ENCODE measurements at places on chromosomes 5 and 9. TPM values are rescaled to one million over a fixed set of nuclear protein-coding genes. Genes with fewer than 3 reads are reported as not detected.

- no peak for DNase-seq
These were observed 11.7 kb downstream of the MLLT3 start for GRCh38 chr9:20610591-20610990.

GRCh38 chr5:158534203-158534602 lies 565.5 kb downstream of the EBF1 start:
- no peak for DNase-seq

DNA sequence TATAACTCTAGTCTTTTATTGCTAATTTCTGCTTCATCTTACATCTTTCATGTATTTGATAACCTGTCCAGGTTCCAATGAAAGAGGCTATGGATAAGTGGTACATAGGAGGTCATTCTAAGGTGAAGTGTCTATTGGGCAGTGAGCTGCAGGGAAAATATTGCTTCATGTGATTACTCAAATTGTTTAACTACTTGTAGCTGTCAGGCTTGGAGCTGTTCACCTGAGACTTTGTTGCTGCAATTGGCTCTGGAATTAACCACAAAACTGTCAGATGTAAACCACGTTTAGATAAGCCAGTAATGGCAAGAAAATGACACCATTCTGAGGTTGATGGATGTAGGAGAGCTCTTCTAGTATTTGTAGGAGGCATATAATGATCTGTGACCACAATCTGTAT lies 26.0 kb downstream of the ADAMTSL1 start:
- DNase-seq = peak; percentile 80

GRCh38 chr9:116134975-116135374 lies 18.6 kb upstream of the PAPPA start:
- DNase-seq = no peak

- DNase-seq = peak; percentile 79
These were observed 64.7 kb downstream of the CSF2 start for GRCh38 chr5:132138260-132138659.

Gene PDZD2
- 0.71 TPM for total RNA-seq

DNA sequence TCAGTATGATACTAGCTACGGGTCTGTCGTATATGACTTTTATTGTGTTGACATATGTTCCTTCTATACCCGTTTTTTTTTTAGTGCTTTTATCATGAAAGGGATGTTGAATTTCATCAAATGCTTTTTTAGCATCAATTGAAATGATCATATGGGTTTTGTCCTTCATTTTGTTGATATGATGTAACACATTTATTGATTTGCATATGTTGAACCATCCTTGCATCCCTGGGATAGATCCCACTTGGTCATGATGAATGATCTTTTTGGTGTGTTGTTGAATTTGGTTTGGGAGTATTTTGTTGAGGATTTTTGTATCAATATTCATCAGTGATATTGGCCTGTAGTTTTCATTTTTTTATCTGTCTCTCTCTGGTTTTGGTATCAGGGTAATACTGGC lies 50.9 kb downstream of the OSMR start:
- DNase-seq = no peak

DNA sequence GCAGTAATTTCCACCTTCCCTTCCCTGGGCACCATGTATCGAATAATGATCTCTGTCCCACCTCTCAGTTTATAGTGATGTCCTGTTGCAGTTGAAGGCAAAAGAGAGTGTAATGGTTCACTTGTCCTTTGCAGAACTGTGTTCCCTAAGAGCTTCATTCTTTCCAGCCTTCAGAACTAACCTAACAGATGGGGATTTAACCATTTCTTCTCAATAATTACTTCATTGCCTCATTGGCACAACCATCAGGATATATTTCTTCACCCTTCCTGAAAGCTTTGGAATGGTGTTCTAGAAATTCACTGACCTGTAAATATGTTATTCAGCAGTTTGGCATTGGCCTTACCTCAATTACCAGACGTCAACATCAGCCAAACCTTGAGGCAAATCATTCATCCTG lies 83.9 kb upstream of the PRRC1 start:
- DNase-seq = no peak

DNA sequence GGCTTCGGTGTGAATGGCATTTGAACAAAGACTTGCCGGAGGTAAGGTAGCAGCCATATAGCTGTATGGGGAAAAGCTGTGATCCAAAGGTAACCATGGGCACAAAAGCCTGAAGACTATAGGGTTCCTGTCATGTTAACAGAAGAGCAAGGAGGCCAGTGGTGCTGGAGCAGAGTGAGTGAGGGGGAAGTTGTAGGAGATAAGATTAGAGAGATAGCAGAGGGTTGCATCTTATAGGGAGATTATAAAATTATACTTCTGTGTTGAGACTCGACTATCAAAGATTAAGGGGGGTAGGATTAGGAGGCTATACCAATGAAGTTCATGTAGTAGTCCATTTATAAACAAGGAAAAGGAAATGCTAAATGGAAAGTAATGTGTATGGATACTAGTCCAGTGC lies 3.3 kb downstream of the NCBP1 start:
- no peak for DNase-seq

DNA sequence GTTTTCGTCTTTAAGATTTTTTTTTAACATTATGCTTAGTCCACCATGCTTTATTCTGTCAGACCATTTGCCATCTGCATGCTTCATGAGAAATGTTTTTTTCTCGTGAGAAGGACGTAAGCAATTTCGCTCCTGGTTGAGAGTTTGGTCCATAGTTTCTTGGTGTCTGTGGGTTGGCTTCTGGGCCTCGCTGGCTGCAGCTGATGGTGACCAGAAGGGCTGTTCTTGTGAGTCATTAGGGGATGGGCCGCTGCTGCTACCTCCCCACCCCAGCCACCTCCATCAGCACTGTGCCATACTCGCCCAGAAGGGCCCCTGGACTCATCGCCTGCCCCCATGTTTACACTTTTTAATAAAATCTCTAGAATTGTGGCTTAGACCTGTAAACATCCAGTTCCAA lies 11.4 kb downstream of the SYK start:
- DNase-seq = no peak

- DNase-seq = peak; percentile 55
These were observed 59.4 kb downstream of the MINAR2 start for GRCh38 chr5:129807162-129807814.

DNA sequence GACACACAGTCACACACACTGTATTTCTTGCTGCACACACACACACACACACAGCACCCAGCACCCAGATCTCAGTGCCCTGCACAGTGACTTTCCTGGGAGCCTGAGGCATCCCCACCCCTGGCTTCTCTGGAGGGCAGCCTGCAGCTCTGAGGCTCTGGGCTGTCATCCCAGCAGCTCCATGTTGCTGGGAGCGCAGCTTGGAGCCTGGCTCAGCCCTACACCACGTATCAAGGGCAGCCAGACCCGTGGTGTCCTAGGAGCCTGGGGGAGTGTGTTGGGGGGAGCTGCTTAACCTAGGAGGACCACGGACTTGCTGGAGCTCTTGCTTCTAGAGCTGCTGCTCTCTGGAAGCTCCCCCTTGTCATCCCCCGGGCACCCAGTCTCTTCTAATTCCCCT lies 5.2 kb downstream of the IER5L start:
- no peak for DNase-seq

DNA sequence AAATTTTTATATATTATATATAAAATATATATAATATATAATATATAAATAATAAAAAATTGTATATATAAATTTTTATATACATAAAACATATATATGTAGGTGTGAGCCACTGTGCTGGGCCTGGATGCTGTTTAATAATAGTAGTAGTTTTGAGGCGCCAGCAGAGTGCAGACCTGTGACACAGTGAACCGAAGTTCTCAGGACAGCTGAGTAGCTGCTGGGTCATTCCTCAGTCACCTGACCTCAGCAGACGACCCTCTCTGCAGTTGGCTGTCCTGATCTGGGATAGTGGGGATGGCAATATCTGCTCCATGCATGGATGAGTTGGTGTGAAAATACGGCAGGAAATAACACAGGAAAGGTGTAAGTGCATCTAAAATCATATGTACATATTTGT lies 3.3 kb upstream of the SNX18 start:
- DNase-seq = no peak

- no peak for DNase-seq
These were observed 895.9 kb upstream of the CDH10 start for GRCh38 chr5:25540628-25541027.

DNA sequence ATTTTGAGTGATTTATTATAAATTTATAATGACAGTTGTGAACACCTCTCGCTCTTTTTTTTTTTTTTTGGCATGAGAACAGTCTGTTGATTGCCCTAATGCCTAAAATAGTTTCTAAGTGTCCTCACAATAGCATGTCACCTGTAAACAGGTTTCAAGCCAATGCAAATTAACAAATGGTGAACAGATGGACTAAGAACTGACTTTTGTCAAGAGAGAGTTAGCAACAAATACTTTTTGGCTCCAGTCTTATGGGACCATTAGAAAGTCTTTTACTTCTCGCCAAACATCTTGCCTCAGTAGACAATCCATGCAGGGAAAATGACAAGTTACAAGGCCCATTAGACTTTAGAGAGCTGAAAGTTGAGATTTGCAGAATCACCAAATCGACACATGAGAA lies 67.8 kb downstream of the MED27 start:
- no peak for DNase-seq

- no peak for DNase-seq
These were observed 4.7 kb downstream of the APC start for GRCh38 chr5:112742424-112742823.

GRCh38 chr5:117161718-117162335 lies 587.2 kb upstream of the SEMA6A start:
- no peak for DNase-seq

GRCh38 chr5:1010181-1010510 lies 1.5 kb downstream of the NKD2 start:
- no peak for DNase-seq

- DNase-seq = no peak
These were observed 179.4 kb downstream of the SEMA6A start for GRCh38 chr5:116395226-116395625.

Gene PCDHA9
- total RNA-seq = 0.83 TPM

DNA sequence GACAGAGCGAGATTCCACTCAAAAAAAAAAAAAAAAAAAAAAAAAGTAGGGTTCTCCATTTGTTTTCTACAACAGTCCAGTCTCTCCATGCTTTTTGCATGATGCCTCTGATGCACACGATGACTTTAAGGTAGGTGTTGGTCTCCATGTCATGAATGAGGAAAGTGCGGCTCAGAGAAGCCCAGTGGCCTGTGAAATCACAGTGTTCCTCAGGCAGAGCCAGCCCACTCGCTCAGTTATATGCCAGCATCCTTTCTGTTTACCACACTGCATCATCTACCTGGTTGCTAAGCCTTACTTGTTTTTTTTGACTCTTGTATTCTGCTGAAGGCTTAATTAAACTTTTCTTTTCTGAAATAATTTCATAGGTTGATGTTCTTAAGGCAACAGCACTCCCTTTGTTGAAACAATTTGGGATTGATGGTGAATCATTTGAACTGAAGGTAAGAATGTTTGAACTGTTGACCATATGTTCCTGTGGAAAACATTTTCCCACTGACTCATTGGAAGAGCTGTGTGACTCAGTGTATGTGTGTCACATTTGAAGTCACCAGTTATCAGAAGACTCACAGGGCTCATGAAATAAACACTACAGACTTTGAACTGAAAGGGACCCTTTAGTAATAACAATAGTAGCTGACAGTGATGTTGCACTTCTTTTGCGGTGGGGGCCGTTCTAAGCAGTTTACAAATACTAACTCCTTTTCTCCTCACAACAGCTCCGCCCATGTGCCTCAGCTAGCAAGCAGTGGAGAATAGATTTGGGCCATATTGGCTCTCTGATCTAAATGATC lies 40.2 kb downstream of the RCL1 start:
- peak; percentile 99 for DNase-seq

GRCh38 chr9:118652912-118653311 lies 716.3 kb downstream of the BRINP1 start:
- DNase-seq = peak; percentile 57

DNA sequence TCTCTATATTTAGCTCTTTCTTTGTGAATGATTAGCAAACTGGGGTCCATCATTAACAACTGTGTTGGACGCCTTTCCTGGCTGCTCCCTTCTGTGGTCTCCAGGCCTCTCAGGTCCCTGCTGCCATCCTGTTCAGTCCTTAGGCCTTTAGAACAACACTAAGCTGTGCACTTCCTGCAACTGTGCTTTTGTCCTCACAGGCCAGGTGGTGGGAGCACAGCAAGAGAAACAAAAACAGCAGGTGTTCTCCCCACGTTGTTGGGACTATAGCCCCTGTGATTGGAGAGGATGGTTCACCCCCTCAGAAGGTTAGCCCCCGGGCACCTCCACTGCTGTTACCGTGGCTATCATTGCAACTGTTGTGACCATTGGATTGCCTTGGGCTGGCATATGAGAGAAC lies 41.7 kb upstream of the CLINT1 start:
- no peak for DNase-seq

DNA sequence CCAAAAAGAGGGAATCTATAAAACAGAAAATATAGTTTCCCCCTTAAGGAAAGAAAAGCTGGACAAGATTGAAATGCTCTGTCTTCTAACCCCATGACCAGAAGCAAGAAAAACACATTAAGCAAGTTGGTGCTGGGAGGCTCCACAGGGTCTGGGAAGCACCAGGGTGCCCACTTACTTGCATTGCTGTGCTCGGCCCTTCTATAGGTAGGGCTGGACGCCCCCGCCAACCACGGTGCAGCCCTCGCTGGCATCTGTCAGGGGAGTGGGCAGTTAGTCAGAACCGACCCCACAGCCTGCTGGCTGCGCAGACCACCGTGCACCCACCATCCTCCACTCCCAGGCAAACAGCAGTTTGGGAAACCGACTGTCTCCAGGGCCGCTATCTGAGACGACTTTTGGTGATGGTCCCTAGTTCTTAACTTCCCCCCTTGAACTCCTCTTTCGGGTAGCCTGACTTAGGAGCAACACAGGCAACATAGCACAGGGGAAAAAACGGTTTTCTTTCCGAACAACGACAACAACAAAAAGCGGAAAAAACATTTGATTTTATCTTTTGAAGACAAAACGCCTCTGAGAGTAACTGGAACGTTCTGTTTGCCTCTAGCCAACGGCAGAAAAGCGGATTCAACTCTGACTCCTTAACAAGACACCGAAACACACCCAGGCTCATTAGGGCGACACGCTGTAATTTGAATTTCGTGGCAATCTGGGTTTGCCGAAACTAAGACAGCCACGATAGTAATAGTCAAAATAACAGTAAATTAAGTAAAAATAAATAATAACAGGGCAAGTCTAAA lies 3.9 kb downstream of the IRX2 start:
- peak; percentile 56 for DNase-seq

GRCh38 chr9:112218908-112219307 lies 43.8 kb upstream of the SUSD1 start:
- no peak for DNase-seq

Gene FOXD1
- total RNA-seq = 1.2 TPM

Gene RNF145
- 63.2 TPM for total RNA-seq

- DNase-seq = no peak
These were observed 16.0 kb upstream of the IL33 start for GRCh38 chr9:6199596-6199995.

GRCh38 chr5:135705141-135705631 lies 126.4 kb upstream of the CXCL14 start:
- peak; percentile 91 for DNase-seq

Gene OR1J2
- total RNA-seq = not detected

Gene CPLANE1
- total RNA-seq = 22.4 TPM

DNA sequence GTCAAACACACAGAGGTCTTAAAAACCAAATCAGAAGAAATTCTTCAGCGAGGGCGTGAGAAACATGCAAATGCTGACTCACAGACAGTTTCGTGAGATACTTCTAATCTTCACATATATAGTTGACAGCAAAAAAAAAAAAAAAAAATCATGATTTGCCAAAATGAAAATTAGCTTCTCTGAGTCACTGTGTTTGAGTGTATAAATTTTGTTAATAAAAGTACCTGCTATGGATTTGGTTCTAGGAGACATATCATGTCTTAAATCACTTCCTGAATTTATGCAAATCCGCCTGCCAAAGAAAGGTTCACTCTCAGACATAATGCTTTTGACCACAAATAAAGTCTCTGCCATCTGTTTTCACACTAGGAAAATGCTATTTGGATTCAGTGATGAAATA lies 114.3 kb downstream of the SLC1A3 start:
- no peak for DNase-seq

Measured in mammary epithelial cell (primary cell).